ENCODE measurements at places on chromosomes 3 and 15. TPM values are rescaled to one million over a fixed set of nuclear protein-coding genes. Genes with fewer than 3 reads are reported as not detected.

EXD1 gene
- total RNA-seq = 0.09 TPM

IL17RC gene
- 12.8 TPM for total RNA-seq

MST1 gene
- total RNA-seq = 12.2 TPM

TRH gene
- total RNA-seq = 16.4 TPM

NAA50 gene
- 56.1 TPM for total RNA-seq

BHLHE40 gene
- 6.5 TPM for total RNA-seq
